ENCODE measurements at places on chromosomes 2 and 18.

DNA sequence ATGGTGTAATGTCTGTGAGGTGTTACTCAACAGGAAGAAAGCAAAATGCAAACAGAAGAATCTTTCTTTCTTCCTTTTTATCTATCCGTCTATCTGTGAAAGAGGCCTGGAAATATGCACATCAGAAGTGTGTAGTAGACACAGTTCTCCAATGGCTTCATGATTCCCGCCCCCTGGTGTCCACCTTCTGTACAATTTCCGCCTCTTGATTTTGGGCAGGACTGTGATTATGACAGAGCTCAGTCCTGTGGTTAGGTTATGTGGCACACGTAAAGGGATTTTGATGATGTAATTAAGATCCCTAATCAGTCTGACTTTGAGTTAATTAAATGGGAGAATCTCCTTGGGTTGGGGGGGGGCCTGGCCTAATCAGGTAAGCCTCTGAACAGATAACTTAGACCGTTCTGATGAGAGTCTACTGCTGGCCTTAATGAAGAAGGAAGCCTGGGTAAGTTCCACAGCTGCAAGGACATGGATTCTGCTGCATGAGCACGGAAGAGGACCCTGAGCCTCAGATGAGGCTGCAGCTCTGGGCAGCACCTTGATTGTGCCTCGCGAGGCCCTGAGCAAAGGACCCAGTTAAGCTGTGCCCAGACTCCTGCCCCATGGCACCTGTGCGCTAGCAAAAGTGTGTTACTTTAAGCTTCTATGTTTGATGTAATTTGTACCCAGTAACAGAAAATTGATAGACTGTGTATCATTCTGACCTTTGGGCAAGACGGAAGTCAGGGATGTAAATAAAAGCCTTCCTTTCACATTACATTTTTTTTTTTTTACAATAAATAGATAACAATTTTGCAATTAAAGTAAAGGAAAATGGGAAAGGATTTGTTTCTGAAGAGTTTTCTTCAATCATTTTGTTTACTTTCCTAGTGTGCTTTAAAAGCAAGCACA, 11.3 kb upstream of the KCNF1 start:
- peak; percentile 13 for DNase-seq

DNA sequence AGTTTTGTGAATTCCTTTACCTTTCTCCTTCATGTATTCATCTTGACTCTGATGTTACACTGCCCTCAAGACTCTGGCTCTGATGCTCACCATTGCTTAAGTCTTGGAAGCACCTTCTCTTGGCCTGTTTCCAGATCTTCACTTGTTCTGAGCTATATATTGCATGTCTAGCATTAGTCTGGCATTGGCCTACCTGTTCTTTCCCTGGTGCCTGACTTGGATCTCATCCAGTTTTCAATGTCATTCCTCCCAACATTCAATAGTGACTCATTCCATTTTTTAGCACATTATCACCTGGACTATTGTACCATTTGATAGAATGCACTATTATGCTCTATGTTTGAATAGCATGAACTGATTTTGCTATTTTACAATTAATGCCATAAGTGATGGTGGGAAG, 127.3 kb upstream of the NYAP2 start:
- no peak for DNase-seq

- DNase-seq = no peak
These were observed 103.5 kb upstream of the PPP1CB start for GRCh38 chr2:28648147-28648546.

DNA sequence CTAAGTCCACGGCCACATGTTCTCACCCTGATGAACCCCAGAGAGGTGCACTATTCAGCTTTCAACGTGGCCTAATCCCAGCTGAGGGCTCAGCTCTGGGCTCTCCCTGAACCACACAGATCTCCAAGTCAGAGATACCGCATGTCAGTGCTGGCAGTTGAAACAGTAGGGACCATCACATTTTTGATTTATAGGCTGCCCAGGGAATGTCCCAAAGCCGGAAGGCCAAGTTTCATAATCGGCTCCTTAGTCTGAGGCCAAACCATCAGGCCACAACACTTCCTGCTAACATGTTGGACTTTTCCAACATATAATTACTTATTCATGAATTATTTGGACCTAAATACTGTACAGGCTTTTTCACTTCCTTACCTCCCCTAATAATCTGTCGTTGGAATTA, 91.9 kb upstream of the KLHL29 start:
- DNase-seq = no peak

DNA sequence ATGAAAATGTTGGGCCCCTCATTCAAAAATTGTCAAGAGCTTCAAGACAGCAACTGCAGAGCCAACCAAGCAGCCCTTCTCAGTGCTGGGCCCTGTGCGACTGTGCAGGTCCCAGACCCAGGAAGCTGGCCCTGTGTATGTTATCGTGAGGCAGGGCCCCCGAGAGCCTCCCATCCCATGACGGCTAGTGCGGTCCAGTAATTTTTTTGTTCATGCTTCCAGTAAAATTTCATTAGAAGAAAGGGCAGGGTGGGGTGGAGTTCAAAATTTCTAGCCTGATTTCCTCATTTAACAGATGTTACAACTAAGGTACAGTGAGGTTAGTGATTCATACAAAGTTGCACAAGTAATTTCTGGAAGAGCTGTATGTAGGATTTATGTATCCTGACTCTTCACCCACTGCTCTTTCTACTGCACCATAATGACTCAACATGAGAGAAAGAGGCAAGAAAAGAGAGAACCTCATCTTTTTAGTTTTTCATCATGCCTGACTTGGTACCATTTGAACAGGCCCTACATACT, 105.5 kb downstream of the ZEB2 start:
- DNase-seq = no peak

GRCh38 chr2:194380011-194380410, 1277.0 kb upstream of the SLC39A10 start:
- no peak for DNase-seq

DNA sequence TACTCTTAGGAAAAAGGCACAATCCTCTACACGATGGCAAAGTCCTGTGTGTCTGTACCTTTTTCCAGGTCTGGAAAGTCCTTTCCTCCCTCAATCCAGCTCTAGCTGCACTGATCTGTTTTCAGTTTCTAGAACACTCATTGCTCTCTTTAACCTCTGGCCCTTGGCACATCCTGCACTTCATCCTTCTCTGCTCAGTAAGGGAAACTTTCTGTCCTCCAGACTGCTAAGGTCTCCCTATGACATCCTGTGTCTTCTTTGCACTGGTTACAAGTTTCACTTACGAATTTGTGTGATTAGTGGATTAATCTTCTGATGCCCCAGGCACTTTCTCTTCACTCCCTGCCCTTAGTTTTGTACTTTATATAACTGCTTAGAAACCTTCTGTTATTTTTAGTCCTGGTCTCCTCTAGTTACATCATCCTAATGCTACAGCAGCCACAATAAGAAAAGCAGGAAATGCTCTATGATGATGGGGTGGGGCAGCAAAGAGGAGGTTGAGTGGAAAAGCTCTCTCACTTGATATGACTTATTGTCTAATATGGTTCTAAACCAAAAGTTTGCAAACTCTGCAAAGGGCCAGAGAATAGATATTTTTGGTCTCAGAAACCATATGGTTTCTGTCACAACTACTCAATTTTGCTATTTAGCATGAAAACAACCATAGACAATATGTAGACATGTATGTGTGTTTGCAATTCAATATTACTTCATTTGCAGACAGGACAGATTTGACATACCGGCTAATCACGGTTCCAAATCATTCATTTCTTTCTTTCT, 568.2 kb downstream of the THSD7B start:
- DNase-seq = no peak

- no peak for DNase-seq
These were observed 20.0 kb downstream of the MAIP1 start for GRCh38 chr2:199975273-199975895.
